ENCODE measurements at places on chromosomes 11 and 22. TPM values are rescaled to one million over a fixed set of nuclear protein-coding genes. Genes with fewer than 3 reads are reported as not detected.

GRCh38 chr22:28357193-28357592 lies 322.4 kb downstream of the TTC28 start:
- DNase-seq: no peak

DNA sequence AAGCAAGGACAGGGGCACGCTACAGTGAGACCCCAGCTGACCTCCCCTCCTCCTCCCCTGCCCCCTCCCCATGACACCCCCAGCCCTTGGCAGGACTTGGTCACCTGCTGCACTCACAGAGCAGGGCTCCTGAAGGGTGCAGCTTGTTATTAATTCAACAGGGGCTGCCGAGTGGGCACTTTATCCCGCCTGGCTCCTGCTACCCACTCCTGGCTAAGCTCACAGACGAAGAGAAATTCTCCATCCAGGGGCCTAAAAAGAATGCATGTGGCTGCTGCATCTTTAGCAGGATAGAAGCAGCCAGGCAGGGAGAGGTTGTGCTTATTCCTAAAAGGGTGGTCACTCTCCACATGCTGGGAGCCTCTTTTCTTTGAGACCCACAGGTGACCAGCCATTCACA lies 40.3 kb downstream of the GALNT18 start:
- no peak for DNase-seq

DNA sequence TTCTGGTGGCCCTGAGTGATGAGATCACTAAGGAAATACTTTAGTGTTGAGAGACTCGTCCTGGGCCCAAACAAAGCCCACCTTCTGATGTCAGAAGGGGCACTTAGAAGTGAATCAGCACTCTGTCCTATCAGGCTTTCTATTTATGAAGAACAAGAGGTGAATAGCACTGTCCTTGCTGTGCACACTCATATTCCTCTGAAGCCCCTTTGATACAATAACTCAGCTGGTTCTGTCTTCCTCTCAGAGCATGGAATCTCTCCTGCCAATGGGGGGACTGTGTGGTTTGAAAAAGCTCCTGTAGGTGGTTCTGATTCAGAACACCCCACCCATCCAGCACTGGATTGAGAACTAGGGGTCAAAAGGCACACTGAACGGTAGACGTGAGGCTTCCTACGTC lies 348.1 kb downstream of the ETS1 start:
- no peak for DNase-seq

- no peak for DNase-seq
These were observed 51.6 kb upstream of the MYEOV start for GRCh38 chr11:69242266-69242920.

DNA sequence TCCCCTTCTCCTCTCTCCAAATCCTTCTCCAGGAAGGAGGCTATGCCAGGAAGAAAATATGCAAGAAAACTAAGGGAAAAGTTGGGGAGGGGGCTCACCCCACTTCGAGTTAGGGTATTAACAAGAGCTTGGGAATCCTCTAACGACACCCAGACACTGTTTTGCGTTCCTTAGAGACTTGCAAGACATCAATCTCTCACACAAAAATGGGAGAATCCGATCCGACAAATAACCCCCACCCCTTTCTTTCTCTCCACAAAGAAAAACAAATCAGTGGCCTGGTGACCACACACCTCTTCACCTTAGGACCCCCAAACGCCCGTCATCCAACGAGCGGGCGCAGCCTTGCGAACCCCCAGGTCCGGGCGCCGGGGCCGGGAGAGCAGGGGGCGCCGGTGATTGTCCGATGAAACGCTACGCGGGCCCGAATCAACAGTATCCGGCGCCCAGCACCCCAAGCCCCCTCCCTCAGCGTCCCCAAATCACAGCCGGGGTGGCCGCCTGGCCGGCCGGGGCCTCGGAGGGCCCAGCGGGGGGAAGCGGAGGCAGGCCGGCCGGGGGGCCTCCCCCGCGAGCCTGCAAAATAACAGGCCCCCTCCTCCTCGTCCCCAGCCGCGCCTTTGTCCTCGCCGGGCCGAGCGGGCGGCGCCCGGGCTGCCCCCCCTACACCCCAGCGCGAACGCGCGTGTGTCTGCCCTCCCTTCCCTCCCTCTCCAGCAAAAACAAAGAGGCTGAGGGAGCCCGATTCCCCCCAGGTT lies 690 bp downstream of the CSNK1E start:
- no peak for DNase-seq

DNA sequence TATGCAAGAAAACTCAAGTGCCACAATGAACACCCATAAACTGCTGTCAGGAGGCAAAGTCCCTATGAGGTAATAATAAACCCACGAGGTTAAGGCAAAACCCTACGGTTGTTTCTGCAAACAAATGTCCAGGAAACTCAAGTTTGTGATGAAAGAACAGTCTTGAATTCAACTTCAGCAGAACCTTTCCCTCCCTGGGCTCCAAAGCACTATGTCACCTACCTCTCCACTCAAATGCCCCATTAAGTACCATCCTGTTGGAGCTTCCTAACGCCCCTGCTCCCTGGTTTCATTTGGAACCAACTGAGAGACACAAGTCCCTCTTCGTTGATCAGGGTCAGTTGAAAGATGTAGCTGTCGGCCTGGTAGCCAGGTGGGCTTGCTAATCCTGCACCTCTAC lies 2.6 kb upstream of the C11orf91 start:
- DNase-seq: no peak

- peak; percentile 61 for DNase-seq
These were observed at the start of gene MYEOV for GRCh38 chr11:69293819-69294505. Gene MYEOV, plus strand, starts transcription at chr11:69294155. Its CDS starts 1,200 bp downstream, at chr11:69295355.

DNA sequence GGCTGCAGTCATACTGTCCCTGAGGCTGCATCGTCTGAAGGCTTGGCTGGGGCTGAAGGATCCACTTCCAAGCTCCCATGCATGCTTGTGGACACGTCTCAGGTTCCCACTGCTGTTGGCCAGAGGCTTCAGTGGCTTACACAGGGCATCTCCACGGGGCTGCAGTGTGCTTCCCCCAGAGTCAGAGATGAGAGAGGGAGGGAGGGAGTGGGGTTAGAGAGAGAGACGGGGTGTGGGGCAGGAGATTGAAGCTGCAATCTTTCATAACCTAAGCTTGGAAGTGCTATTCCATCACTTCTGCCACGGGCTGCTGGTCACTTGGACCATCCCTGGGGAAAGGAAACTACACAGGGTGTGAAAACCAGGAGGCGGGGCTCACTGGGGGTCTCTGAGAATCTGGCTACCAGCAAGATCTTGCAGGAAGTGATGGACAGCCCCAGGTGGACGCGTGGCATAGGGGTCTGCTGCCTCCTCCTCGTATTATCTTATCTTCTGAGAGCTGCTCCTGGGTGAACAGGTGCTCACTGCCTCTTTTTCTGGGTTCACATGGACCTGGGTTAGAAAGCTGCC lies 63.0 kb upstream of the MYEOV start:
- no peak for DNase-seq

GRCh38 chr11:13984616-13985450 lies 22.3 kb downstream of the SPON1 start:
- DNase-seq: peak; percentile 72

DNA sequence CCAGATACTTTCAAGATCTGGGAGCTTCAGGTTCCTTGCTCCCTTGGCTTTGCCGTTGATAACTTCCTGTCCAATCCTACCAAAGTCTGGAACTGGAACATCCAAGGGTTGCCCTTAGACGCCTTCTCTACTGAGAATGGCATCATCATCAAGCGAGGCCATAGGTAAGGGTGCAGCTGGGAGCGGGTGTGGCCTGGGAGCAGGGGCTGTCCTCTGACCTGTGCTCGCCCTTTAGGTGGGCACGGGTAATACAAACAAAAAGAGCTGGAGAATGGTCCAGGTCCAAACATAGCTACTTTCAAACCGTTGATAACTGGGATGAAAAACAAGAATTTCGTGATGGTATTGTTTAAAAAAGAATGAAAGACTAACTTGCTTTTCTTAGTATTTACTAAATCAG lies 25.0 kb downstream of the CASP12 start:
- no peak for DNase-seq

DNA sequence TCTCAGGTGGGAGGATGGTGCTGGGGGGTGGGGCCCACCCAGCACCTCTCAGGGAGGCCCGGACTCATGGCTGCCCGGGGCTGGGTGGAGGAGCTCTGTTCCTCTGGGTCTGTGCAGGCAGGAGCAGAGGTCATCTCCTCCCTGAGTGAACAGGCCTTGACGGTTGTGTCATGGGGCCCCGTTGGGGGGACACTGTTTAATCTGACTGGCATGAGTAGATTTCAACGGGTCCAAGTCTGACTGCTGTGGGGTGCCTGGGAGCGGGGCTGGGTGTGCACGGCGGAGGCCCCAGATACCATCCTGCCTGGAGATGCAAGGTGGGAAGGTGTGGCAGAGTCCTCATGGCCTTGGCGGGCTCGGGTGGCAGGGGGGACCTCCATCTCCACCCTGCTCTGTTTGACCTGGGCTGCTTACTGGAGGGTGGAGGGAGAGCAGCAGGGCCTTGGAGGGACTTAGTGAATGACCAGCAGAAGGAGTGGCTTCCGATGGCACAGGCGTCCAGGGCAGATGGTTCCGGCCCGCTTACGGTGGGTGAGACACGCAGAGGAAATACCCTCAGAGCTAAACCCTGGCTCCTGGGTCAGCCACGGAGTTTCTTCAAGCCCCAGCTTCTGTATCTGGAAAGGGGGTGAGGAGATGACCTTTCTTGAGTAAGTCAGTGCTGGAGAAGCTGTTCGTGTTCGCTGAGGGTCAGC lies 48.7 kb downstream of the SMIM38 start:
- no peak for DNase-seq

GRCh38 chr11:21615955-21616371 lies 576.9 kb upstream of the ANO5 start:
- DNase-seq: no peak

The CRYBA4 gene
- not detected for total RNA-seq

The C11orf91 gene
- not detected for total RNA-seq

All from A172 (cell line).